ENCODE measurements at places on chromosomes 3 and 15. TPM values are rescaled to one million over a fixed set of nuclear protein-coding genes. Genes with fewer than 3 reads are reported as not detected.

PYDC2 gene
- total RNA-seq: not detected

TTBK2 gene
- 15.1 TPM for total RNA-seq

TM6SF1 gene
- 0.16 TPM for total RNA-seq

GABRA5 gene
- total RNA-seq: not detected

OXSM gene
- 5.8 TPM for total RNA-seq

PIERCE2 gene
- 1.6 TPM for total RNA-seq

TMEM266 gene
- 0.12 TPM for total RNA-seq

HRH1 gene
- total RNA-seq: 4.7 TPM

CTDSPL2 gene
- total RNA-seq: 65.8 TPM

GOLGA6B gene
- total RNA-seq: not detected

RASL12 gene
- 8.3 TPM for total RNA-seq

HTR3E gene
- not detected for total RNA-seq

NOX5 gene
- total RNA-seq: 0.49 TPM

ELP6 gene
- total RNA-seq: 24.2 TPM

GRM7 gene
- total RNA-seq: 0.16 TPM

IL17RE gene
- total RNA-seq: 3.2 TPM

Measured in hair follicle dermal papilla cell (primary cell).